Stimulated activated effector memory CD8-positive, alpha-beta T cell treated with anti-CD3 and anti-CD28 coated beads, Interleukin-12 subunit alpha, Interleukin-12 subunit beta, amount 100 ng/mL, for 72 hours (primary cell): ENCODE measurements at places on chromosomes 3 and 15.

- DNase-seq: no peak
Measured at GRCh38 chr15:52397118-52397517, 101.5 kb upstream of the MYO5C start.

DNA sequence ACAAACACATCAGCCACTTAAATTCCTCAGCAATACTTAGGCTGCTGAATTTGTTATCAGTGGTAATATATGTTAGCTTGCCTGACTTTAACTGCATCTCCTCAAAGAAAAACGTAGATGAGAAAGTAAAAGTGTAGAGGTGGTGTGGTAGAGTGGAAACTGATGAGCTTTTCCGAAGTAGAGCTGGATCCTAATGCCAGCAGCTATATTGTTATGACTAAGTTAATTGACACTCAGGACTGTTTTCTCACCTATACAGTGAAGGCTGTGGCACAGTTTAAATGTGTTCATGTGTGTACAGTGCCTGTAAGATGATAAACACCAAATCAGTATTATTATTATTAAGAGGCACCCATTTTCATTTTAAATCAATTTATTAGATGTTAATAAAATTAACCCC is 174.9 kb downstream of the TNIK start:
- DNase-seq: no peak

GRCh38 chr3:14146381-14147065 is 21.7 kb downstream of the TMEM43 start:
- no peak for DNase-seq

DNA sequence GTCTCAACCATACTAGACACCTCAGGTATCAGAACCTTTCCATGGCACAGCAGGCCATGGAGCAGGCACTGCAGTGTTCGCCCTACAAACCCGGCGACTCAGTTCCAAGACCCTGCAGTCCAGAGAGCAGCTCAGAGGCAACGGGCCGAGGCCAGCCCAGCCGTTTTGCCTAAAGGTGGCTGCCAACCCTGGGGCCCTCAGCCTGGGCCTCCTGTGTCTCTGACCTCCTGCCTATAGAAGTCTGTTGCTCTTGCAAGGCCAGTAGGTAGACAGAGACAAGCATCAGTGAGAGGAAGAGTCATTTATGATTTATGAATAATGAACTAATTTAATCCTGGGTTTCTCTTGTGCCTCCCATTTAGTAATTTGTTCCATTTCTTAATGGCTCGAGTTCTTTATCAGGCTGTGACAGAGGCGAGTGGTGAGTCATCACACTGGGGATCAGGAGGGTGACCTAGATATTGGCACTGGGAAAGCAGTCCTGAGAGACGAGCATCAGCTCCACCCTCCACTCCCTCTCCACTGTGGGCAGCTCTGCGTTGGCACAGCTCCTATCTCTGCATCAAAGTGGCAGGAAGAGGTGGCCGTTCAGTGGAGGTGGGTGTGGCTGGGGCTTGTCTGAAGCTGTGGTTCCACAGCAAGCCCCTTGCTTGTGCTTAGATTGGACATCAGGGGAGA is 79.8 kb downstream of the ABHD5 start:
- no peak for DNase-seq

- no peak for DNase-seq
Measured at GRCh38 chr3:32577581-32578556, 7.2 kb upstream of the DYNC1LI1 start.

GRCh38 chr3:139676108-139676507 is 1.7 kb downstream of the NMNAT3 start:
- no peak for DNase-seq

DNA sequence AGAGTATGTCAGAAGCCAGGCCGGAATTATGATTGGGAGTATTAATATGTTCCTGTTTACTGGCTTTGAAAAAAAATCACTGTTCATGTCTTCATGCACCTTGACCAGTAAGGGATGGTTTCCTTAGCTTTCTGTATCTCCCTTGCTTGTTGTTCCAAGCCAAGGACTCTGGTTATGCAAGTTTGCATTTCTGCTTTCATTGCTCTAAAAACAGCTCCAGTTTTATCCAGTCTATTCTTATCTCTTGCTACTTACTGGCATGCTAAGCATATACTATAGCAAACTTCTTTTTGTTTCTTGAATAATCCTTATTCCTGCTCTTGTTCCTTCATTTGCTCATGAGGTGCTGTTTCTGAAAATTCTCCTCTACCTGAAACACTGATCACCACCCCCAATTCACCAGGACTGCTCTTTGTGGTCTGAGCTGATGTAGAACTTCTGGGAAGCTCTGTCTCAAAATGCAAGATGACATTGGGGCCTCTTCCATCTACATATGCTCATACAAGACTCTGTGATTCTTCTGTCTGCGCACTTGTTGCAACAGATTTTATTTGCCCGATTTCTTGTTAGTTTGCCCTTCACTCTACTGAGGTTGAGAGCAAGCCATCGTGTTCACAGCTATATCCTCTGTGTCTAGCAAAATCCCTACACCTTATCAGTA is 173.0 kb downstream of the EBLN2 start:
- no peak for DNase-seq

- no peak for DNase-seq
Measured at GRCh38 chr3:155889212-155889611, 18.8 kb downstream of the GMPS start.

- DNase-seq: no peak
Measured at GRCh38 chr15:64100958-64101357, 5.2 kb downstream of the SNX1 start.

DNA sequence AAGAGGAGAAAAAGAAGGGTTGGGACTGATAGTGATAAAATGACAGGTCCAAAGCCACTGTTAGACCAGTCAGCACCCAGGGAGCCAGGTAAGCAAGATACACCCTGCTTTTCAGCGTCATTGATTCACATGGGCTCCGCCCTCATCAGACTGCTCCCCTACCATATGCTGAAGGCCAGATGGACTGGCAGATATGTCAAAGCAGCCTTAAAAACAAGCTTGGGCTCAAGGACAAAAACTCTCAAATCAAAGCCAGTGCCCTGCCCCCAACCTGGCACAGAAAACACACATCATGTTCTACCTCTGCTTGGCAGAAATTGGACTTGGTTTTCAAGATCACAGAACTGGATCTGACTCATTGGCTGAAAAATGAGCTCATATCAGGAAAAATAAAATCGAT is 33.4 kb downstream of the SH3BP5 start:
- DNase-seq: no peak

DNA sequence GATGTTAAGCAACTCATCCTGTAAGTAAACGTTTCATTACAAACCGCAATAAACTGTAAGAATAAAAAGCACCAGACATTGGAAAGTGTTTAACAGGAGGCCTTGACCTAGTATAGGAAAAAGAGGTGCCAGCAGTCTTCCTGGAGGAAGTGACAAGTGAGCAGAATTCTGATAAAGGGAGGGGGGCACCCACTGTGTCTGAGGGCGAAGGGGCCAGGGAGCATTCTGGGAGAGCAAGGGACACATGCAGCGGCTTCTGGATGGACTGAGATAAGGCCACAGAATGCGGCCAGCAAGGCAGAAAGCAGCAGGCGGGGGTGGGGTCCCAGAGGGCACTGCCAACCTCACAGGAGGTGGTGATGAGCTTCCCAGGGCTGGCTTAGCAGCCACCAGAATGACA is 80.2 kb downstream of the MTHFS start:
- DNase-seq: no peak
